ENCODE measurements at places on chromosomes 2 and 18.

- DNase-seq: no peak
Measured at GRCh38 chr2:46534589-46534988, 55.2 kb downstream of the TMEM247 start.

DNA sequence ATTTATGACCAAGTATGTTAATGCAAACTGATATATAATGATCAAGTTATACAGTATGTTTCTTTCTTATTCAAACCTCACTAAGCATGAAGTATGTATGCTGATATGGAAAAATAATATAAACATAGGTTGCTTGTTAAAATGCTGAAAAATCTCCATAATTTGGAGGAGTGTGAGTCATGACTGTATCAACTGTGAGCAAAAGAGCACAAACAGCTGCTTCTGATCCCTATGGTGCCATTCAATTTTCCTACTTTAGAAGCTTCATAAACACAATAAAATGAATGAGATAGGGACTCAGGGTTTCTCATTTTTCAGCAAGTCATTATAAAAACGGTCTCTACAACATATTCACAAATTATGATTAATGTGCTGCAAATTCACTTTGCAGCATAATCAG is 129.9 kb upstream of the TFPI start:
- DNase-seq: no peak

DNA sequence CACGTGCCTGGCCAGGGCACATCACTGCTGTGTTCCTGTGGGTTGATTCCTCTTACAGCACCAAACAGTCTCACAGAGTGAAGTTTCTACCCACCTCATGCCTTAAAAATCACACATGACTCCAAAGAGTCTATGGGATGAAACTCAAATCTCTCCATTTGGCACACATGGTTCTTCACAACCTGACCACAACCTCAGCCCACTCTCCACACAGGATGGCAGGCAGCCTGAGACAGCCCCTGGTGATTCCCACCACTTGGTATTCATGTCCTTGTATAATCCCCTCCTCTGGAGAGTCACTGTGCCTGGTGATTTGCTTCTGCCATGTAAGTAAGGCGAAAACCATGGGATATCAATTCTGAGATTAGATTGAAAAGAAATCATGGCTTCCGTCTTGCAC is 46.2 kb downstream of the LBH start:
- DNase-seq: no peak

DNA sequence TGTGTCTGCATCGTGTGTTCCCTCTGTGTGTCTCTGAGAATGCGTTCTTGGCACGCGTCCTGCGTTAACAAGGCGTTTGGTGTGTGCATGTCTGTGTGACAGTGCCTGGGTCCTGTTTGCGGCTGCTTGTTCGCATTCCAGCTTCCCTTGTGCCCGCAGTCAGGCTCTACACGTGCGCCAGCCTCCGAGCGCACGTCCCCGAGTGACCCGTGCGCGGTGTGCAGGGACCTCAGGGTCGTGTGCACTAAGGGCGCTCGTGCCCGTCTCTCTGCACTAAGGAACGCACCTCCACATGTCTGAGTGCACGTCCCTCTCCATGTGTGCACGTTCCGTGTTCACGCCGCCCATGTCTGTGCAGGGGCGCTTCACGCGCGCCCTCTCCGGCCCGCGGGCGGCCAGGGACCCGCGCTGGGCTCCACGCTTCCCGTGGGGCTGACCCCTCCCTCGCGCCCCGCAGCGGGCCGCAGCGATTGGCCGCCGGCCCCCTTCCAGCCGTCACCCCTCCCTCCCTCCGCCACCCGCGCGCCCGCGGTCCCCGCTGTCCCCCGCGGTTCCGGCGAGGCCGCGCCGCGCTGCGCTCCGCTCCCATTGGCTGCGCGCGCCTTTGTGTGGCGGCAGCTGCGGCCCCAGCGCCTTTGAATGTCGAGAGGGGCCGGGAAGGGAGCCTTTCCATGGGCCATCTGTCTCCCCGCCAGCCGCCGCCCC is 229.4 kb downstream of the HAUS1 start:
- DNase-seq: peak; percentile 14

Data from substantia nigra (tissue), 51 donors.